Tibial nerve (tissue), 4 donors: ENCODE measurements at places on chromosomes 12 and 14. TPM values are rescaled to one million over a fixed set of nuclear protein-coding genes. Genes with fewer than 3 reads are reported as not detected.

Gene LRRIQ1
- 1.6 TPM for total RNA-seq

- DNase-seq = no peak
- no peak overlapping the region for H3K27ac ChIP-seq
- no peaks in the 10 kb centered on the region for H3K36me3 ChIP-seq
- no peak overlapping the region for H3K4me3 ChIP-seq
These were observed 334.8 kb upstream of the RGS6 start for GRCh38 chr14:71597287-71597920.

Gene KRT2
- total RNA-seq = not detected

- peaks cover 10% of the 10 kb centered on the region for H3K4me1 ChIP-seq
- H3K4me3 ChIP-seq = peak within 1 kb of the TSS; percentile 74
- peak; percentile 91 for DNase-seq
- no peaks in the 10 kb centered on the region for H3K27me3 ChIP-seq
- H3K27ac ChIP-seq = peak within 1 kb of the TSS; percentile 65
These were observed at the start of gene UTP20 for GRCh38 chr12:101280006-101280505. TSS of gene UTP20 (plus strand) at chr12:101280105. CDS start at chr12:101280283, 178 bp downstream.

DNA sequence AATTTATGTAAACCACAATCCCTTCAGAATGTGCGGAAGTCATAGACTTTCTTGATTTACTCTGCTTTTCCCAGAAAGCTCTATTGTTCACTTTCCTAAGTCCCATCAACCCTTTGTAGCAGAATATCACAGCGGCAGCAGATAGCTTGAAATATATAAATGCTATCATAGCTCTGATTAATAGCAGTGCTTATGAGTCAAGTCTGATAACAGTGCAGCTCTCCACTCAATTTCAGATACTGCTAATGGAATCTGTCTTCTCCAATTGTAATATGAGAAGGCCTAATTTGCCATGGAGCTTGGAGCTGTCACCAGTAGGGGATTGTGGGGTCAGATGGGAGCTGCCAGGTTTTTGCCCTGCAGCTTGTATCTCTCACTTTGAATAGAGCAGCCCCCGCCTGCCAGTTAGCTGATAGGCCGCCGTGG, 10.9 kb downstream of the TMEM260 start:
- H3K36me3 ChIP-seq = no peaks in the 10 kb centered on the region
- H3K4me1 ChIP-seq = no peaks in the 10 kb centered on the region
- no peak overlapping the region for H3K27ac ChIP-seq
- H3K4me3 ChIP-seq = no peak overlapping the region
- no peaks in the 10 kb centered on the region for H3K27me3 ChIP-seq

DNA sequence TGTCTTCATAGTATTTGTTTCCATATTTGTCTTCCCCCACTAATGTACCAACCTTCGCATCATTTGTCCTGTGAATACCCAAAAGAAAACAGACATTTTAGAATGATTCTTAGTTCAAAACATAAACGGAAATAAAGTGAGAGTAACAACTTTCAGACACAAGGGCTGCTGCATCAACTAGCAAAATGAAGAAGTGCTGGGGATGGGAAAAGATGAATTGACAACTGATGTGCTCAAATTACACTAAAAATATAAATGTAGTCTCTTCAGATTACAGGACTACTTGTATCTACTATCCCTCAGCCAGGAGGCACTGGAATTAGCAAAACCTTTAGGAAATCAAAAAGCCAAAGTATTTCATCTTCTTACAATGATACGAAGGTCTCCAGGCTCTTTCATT, 743 bp downstream of the NDUFA12 start:
- DNase-seq = no peak
- peaks cover 36% of the 10 kb centered on the region for H3K4me1 ChIP-seq
- H3K27ac ChIP-seq = peak overlapping the region; percentile 83
- H3K36me3 ChIP-seq = no peaks in the 10 kb centered on the region

DNA sequence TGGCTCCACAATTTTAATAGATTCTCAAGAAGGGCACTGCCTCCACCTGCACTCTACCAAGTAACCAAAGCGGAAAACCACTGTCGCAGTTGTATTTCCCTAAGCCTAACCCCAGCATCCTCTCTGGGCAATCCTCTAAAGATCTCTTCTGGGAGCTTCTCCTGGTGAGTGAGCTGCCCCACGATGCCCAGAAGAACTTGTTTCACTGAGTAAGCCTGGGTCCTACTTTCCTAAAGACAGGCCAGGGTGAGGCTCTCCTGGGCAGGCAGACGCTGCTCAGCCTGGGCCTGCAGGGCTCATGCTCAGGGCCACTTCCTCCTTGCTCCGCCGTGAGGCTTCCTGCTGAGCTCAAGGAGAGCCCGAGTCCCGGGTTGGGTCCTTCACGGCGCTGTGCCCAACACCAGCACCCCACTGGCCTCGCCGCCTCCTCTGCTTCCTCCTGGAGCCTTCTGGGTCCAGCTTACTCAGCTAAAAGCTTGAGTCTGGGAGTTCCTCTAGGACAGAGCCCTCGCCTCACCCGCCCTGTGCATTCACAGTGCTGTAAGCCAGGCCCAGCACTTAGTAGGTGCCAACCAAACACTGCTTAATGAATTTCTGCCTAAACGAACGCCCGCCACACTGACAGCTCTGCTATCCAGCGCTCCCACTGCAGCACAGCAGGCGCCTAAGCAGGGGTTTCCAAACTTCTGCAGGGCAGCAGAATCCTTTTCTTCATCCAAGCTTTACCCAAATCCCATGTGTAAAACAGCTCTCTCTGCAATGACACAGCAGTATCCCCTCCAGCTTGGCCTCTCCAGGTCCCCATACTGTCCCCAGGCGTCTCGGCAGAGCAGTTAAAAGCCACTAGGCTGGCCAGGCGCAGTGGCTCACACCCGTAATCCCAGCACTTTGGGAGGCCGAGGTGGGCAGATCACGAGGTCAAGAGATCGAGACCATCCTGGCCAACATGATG, 5.7 kb downstream of the RAB35 start:
- no peaks in the 10 kb centered on the region for H3K36me3 ChIP-seq
- no peaks in the 10 kb centered on the region for H3K27me3 ChIP-seq
- no peak overlapping the region for H3K27ac ChIP-seq
- no peak for DNase-seq

Gene OAS2
- total RNA-seq = 3.1 TPM

DNA sequence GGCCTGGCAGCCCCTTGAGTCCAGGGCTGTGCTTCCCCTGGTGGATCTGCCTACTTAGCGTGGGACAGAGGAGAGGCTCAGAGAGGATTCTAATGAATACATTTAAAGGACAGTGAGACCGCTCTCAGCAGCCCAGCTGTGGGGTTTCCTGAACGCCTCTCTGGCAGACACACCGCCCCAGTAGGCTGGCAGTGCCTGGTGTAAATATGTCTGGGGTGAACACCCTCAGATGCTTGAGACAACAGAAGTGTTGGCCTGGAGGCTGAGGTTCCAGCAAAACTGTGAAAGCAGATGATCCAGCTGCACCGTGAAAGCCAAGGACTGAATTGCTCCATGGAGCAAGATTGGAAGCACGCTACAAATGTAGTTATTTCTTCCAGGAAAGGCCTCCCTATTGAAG, 55.1 kb downstream of the LRRC74A start:
- no peak for DNase-seq
- H3K36me3 ChIP-seq = no peaks in the 10 kb centered on the region
- H3K27ac ChIP-seq = no peak overlapping the region

GRCh38 chr12:95790033-95790916, at the start of gene NTN4:
TSS of gene NTN4 (minus strand) at chr12:95790764. CDS start at chr12:95790309, 455 bp downstream.
- peaks cover 10% of the 10 kb centered on the region for H3K4me1 ChIP-seq
- peak within 1 kb of the TSS; percentile 82 for H3K4me3 ChIP-seq
- H3K27me3 ChIP-seq = no peaks in the 10 kb centered on the region
- H3K36me3 ChIP-seq = no peaks in the 10 kb centered on the region

DNA sequence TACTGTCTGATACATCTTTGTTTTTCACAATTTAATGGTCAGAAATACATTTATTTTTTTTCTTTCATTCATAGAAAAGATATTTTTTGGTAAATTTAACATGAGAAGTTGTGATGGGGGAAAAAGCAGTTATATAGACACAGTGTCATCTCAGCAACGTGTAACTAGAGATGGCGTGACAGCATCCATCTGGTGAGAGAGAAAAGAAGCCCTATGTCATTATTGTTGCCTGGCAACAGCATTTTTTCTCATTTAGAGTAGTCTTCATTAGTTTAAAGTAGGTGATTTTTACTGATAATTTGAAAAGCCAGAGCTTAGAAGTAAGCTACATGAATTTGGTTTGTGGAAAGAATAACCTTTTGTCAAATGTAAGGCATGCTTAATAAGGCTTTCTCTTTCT, 128.6 kb downstream of the ACSS3 start:
- no peak for DNase-seq
- no peak overlapping the region for H3K4me3 ChIP-seq
- H3K27ac ChIP-seq = no peak overlapping the region
- H3K4me1 ChIP-seq = no peaks in the 10 kb centered on the region

- no peak for DNase-seq
- no peaks in the 10 kb centered on the region for H3K27me3 ChIP-seq
- no peak overlapping the region for H3K4me3 ChIP-seq
- no peaks in the 10 kb centered on the region for H3K36me3 ChIP-seq
- no peaks in the 10 kb centered on the region for H3K4me1 ChIP-seq
These were observed 209.7 kb downstream of the ATXN7L3B start for GRCh38 chr12:74747305-74747704.

Gene RDH16
- total RNA-seq = not detected

DNA sequence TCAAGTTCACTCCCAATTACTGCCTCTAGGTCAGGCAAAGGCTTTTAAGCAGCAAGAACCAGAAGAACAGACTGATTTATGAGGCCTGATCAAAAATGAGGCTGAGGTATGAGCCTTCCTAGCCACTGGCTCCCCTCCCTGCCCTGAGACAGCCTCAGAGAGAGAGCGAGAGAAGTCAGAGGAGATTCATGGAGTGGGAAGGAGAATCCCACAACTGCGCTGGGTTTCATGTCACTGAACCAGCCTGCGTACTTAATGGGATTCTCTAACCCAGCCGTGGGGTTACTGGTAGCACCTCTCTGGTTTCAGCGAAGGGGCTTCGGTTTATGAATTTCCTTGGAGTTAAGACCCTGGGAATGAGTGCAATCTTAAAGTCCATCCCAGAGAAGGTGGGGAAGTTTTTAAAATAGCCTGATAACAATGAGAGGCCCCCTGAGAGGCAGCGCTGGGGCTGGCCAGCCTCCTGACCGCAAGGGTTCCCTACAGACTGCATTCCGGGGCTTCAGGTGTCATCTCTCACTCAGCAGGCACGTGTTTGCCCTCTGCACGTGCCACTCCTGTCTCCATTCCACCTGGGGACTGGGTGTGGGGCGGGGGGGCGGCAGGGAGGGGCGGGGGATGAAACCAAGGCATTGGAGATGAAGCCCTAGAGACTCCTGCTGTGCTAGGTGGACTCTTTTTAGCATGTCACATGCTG, 6.1 kb upstream of the GPRC5A start:
- H3K36me3 ChIP-seq = no peaks in the 10 kb centered on the region
- no peak for DNase-seq
- no peak overlapping the region for H3K4me3 ChIP-seq
- no peaks in the 10 kb centered on the region for H3K4me1 ChIP-seq
- no peak overlapping the region for H3K27ac ChIP-seq

DNA sequence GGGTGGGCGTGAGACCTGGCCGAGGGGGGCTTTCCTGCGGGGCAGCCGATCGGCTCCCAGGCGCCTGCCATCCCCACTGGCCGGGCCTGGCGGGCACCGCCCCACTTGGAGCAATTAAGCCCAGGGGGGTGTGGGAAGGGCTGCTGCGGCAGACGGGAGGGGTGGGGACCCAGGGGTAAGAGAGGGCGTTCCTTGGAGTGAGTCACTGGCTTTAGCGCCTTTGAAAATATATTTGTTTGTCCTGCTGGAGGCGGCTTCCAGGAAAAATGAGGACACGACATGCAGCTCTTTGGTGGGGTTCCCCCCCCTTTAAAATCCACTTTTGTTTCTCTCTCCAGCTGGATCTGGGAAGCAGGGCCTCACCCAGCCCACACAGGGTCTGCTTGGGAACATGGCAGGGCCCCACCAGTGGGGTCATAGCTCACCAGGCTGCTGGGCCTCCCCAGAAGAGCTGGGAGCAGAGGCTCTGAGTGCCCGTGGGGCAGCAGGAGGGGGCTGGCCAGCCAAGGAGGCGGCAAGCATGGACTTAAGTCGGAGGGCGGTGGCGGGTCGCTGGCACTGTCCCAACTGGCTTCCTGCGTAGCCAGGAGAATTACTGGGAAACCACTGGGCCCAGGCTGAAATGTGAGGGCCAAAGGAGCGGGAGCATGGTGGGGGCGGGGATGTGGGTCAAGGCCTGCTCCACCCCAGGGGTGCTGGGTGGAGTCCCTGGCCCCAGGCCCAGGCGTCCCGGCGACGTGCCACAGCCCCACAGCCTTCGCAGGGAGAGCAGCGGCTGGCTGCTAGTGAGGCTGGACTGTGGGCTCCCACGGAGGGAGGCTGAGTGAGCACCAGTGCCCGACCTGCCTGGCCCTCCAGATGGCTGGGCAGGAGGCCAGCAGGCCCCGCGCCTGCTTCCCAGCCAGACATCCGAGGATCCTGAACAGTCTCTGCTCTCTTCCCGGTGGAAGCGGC, 128.0 kb downstream of the RFLNA start:
- H3K4me1 ChIP-seq = peaks cover 3% of the 10 kb centered on the region
- peak; percentile 95 for DNase-seq
- peak overlapping the region; percentile 41 for H3K4me3 ChIP-seq

DNA sequence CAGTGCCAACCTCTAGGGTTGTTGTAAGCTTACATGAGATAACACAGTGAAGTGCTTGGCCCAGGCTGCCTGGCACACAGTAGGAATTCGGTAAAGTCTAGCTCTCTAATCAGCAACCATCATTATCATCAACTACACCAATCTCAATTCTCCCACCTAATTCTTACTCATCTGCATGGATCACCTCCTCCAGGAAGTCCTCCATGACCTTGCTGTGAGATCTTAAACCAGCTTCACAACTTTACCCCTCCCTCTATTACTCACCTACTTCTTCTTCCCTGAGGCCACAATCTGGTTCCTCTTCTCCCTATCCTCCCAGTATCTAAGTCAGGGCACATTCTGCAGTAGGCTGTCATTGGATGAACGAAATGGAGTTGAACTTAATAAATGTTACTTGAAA, 67.3 kb downstream of the GSC start:
- DNase-seq = no peak
- H3K4me1 ChIP-seq = no peaks in the 10 kb centered on the region
- no peak overlapping the region for H3K4me3 ChIP-seq
- no peak overlapping the region for H3K27ac ChIP-seq
- no peaks in the 10 kb centered on the region for H3K36me3 ChIP-seq

DNA sequence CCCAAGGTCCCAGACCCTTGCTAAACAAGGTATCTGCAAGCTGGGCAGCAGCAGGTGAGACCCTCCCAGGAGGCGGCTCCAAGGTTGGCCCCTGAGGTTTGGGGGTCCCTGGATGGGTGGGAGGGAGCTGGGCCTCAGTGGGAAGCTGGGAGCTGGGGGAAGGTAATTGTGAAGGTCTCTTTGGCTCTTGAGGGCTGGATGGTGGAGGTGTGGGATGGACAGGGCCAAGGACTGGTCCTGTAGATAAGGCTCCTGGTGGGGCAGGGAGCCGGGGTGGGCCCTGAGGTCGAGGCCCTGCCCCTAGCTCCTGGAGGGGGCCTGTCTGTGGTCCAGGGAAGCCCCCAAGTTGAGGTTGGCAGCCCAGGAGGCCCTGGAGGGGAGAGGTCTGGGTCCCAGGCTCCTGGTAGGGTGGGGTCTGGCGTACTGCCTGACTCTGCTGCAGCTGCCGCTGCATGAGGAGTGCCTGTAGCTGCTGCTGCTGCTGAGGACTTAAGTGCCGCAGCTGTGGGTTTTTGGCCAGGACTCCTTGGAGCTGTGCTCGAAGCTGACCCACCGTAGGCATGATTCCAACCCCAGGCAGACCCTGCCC, 13.1 kb upstream of the PRKAG1 start:
- H3K27ac ChIP-seq = no peak overlapping the region
- no peaks in the 10 kb centered on the region for H3K27me3 ChIP-seq
- no peaks in the 10 kb centered on the region for H3K4me1 ChIP-seq
- DNase-seq = no peak
- peaks cover 38% of the 10 kb centered on the region for H3K36me3 ChIP-seq

- no peak for DNase-seq
- no peak overlapping the region for H3K27ac ChIP-seq
- H3K4me1 ChIP-seq = no peaks in the 10 kb centered on the region
- H3K4me3 ChIP-seq = no peak overlapping the region
These were observed 163.0 kb upstream of the NRXN3 start for GRCh38 chr14:78007160-78007559.
